ENCODE measurements at places on chromosomes 12 and 14.

- peak; percentile 0 for DNase-seq
These were observed 173.7 kb downstream of the STXBP6 start for GRCh38 chr14:24875991-24876878.

DNA sequence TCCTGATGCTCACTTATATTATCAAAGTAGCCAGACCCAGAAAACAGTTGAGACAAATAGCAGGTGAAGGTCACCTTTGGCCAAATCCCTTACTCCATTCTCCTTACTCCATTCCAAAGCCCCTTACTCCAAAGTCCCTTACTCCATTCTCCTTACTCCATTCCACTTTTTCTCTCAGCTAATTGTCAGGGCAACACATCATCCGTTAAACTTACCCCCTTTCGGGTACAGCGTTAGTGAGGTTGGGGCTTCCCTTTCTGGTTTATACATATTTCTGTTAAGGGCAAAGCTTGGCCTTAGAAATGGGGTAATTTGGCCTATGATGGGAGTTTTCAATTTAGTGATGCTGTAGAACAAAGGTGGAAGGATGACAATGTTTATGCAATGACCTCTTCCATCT is 111.8 kb upstream of the CCND2 start:
- no peak for DNase-seq

DNA sequence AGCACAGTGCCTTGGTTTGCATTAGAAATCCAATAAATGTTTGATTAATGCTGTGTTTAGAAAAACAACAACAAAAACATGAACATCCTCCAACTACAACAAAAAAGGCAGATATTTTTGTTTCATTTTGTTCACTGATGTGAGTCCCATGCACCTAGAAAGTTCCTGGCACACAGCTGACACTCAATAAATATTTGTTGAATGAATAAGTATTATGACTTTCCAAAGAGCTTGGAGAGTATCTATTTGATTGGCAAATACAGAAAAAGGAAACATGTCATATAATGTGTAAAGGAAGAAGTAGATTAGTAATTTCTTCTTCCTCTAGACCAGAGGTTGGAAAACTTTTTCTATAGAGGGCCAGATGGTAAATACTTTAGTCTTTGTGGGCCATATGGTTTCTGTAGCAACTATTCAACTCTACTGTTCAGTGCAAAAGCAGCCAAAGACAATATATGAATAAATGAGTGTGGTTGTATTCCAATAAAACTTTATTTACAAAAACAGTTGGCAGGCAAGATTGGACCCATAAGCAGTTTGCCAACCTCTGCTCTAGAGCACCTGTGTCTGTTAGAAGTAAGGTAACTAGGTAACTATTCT is 312.3 kb upstream of the DIO2 start:
- no peak for DNase-seq

DNA sequence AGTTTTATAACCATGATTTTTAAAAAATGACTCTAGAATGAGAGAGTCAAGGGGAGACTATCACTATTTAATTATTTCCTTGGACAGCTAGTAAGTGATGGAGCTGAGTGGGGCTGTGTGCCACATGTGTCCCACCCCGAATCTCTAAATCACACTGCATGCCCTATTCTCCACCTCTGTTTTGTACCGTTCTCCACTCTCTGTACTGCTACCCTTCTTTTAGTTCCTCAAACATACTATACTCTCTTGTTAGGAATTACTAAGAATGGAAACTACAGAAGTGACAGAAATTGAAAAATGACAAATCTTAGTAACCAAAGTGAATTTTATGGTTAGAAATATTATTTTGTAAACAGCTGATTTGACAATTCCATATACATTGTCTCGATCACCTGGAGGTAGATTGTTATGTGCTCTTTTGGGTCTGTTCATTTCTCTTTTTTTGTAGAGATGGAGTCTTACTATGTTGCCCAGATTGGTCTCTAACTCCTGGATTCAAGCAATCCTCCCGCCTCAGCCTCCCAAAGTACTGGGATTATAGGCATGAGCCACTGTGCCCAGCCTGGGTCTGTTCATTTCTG is 35.9 kb downstream of the SLC11A2 start:
- no peak for DNase-seq

GRCh38 chr12:99435095-99435791 is 212.3 kb upstream of the GARIN6 start:
- DNase-seq = no peak

DNA sequence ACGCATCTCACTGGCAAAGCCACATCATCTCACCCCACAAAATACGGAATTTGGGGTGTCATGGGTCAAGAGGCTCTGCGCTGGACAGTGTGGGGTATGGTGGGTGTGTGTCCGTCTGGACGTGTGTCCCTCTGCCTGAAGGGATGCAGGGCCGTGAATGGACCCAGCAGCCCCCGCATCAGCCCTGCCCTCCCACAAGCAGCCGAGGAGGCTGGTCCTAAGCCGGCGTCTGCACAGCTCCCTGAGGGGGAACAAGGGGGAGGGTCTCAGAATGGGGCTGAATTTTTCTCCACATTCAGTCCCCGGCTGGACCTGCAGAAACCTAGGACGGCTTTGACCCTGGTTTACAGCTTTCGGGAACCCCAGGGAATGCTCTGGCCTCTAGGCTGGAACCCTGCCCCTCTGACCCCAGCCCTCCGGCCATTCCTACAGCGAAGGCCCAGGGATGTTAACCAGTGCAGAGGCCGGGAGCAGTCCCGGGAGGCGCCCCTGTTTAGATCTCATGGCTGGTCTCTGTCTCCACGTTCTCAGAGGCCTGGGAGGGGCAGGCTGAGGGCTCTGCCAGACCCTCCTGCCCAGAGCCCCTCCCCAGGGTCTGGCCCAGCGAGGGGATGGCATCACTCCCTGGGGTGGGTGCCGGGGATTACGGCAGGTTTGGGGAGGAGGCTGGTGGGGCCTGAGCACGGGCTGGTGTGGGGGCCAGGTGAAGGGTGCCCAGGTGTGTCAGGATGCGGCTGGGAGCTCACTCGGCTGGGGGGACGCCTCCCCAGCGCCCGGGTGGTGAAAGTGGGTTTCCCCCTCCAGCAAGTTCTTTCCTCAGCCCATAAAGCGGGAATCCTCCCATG is 156.5 kb upstream of the C14orf180 start:
- DNase-seq = no peak

DNA sequence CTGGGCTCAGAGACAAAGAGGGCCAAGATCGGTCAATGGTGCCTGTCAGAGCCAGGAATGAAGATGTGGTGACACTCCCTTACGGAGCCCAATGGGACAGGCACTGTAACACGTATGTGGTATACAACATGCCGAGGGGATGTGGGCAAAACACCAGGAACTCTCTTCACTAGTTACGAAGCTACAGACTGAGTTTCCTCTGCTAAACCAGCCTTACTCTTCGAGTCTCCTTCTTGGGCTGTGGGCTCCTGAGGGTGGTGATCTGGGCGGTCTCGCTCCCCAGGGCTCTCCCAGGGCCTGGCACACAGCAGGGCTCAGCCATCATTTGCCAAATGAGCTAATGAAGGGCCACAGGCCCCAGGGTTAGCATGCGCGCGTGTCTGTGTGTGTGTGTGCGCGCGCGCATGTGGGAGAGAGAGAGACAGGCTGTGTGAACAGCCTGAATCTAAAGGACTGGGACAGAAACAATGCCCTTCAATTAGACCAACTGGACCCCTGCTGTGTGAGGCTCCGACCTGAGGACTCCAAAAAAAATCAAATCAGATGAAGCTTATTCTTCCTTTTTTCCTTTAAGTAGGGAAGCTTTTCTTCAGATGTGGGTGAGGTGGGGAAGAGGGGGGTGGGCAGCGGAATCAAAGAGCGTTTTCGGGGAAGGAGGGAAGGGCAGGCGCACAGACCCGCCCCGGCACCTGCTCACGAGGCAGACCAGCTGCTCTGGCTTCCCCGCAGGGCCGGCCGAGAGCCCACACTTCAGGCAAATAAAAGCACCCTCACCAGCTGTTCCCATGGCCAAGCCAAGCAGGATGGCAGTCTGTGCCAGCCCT is 42.5 kb downstream of the CCDC88C start:
- DNase-seq = no peak

DNA sequence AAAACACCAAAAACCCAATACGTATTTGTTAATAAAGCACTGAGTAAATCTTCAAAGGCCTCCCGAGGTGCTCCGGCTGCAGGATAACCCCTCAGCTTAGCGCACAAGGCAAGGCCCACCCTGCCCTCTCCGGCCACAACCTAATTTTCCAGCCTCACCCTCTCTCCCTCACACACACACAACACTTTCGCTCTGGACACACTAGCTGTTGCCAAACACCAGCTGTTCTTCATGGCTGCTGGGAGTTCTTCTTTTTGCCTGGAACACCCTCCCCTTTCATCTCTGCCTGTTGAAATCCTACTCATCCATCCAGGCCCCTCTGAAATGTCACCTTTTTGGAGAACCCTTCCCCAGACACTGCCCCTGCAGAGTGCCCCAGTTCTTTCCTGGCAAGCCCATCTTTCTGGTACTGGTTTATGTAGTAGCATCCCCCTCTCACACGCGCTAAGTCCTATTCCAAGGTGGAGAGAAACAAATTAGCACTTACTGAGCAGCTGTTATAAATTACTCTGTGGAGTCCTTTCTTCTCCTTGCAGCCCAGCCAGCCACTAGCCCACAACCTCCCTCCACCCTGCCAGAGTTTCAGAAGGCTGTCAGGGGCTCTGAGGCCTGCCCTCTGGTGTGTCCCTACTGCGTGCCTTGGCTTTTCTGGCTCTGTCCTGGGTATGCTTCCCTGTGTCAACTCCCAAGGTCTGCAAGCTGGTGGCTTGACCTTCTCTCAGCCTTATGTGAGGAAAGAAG is 805 bp upstream of the CRACR2A start:
- no peak for DNase-seq

- DNase-seq = no peak
These were observed 58.5 kb downstream of the CAPS2 start for GRCh38 chr12:75271576-75271975.

DNA sequence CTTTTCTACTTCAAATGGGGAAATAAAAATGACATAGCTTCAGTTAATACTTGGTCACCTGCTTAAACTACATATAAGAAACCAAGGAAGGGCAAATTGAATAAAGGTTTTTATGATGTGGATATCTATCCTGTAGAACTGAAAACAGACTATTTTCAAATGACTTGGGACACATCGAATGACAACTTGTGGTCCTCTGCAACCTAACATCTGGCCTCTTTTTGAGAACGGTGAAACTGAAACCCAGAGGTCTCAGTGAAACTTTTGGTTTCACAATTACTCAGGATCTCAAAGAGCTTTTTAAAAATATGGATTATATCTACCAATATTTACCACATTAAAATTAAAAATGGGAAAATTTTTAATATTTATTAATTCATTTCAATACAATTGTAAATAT is 65.2 kb downstream of the PPP2R5E start:
- no peak for DNase-seq

- DNase-seq = peak; percentile 53
These were observed at the start of gene ATN1 for GRCh38 chr12:6927379-6928021. ATN1 (plus strand) TSS chr12:6927959; CDS start chr12:6934002, 6,043 bp downstream.

- DNase-seq = no peak
These were observed 194.1 kb downstream of the MON2 start for GRCh38 chr12:62660756-62661155.

DNA sequence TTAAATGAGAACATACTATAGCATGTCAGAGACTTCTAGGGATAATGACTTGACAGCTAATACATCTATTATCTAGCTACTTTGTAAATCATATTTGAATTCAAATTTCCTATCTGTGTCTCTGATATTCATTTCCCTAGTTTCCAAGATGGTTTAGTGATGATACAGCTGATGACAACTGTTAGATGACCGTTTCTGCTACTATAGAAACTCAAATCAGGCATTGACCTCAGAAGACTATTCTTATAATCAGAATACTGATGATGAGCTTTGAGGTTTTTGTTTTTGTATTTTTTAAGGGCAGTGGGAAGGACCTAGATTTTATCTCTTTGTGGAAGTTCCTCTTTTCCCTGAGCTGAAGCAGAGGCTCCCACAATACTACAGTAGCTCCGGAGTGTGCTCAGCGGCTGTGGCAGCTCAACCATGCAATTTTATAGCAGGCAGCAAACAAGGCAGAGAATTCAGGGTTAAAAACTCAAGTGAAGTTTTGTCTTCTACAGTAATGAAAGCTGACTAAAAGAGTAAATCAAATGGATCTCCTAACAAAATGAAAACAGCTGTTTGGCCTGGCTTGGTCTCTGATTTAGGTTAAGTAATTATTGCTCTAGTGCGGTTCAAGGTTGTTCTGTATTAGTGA is 145.1 kb downstream of the SLC25A21 start:
- DNase-seq = no peak

DNA sequence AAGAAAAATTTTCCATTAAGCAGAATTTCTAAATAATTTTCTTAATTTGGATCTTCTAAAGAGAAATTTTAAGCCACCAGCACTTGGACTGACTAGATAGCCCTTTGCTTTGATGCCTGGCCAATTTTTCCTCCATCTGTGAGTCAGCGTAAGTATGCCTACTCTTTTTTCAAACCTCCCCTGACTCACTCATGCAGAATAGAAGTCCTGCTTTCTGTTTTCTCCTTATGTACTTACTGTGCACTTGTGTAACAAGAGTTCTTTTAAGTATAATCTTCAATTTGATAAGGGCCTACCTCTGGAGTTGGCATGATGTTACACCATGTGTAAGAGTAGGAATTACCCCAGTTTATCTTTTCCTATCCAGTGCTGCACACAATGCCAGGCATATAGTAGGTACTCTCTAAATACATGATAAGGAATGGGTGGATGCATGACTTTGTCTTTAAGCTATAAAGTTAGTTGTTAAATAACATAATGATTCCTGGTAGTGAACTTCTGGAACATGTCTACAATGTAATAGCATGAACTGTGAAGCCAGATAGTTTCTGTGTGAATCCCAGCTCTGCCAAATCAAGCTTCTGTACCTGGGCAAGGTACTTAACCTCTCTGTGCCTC is 329.6 kb downstream of the TMTC2 start:
- no peak for DNase-seq

Data from CD4-positive, alpha-beta T cell treated with Interleukin-4 for 1 hour (primary cell).